Mesothelial cell of epicardium (in vitro differentiated cells): ENCODE measurements at places on chromosomes 3 and 15.

GRCh38 chr3:190537146-190537545 lies 23.3 kb downstream of the IL1RAP start:
- no peak for DNase-seq

DNA sequence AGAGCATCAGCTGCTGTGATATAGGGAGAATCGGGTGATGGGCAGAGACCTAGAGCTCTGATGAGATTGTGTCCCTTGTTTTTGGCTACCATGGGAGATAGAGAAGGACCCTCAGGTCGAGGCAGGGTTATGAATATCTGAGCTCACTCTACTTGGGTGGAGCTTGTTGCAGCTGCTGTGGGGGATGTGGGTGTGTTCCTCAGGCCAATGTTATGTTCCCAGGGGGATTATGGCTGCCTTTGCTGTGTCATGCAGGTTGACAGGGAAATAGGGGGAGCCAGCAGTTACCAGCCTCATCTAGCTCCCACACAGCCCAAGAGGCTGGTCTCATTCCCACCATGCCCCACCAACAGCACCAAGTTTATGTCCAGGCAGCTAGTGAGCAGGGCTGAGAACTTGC lies 131.5 kb downstream of the TRIM42 start:
- no peak for DNase-seq

DNA sequence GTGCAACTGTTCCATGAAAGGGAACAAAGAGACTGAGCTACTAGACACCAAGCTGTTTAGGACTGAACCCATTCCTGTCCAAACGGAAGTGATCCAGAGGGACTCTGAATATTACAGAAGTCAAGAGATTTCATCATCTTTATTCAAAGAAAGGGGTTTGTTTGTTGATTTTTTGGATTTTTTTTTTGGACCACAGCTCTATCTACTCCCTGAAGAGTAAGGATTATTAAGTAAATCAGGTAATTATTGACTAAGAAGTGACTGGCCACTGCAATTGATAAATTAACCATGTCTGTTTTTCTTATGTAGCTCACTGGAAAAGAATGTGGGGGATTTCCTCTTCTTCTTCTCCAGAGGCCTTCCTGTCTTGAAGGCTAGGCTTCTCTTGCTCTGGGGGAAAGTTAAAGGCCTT lies 146.6 kb upstream of the TPM1 start:
- DNase-seq = no peak

DNA sequence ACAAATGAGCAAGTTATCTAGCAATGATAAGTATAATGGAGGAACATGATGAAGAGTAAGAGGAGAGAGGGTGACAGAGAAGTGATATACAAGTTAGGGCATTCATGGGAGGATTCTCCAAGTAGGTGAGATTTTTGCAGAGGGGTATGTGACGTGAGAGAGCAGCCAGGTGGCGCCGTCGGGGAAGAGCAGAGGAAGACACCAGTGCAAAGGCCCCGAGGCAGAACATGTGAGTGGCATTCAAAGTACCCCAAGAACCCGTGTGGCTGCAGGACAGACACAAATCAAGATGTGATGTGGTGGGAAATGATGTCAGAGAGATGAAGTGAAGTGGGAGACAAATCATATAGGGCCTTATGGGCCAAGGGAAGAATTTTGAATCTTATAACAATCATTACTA lies 81.8 kb upstream of the GRM7 start:
- DNase-seq = no peak

GRCh38 chr3:148540851-148541250 lies 156.9 kb upstream of the AGTR1 start:
- DNase-seq = no peak

DNA sequence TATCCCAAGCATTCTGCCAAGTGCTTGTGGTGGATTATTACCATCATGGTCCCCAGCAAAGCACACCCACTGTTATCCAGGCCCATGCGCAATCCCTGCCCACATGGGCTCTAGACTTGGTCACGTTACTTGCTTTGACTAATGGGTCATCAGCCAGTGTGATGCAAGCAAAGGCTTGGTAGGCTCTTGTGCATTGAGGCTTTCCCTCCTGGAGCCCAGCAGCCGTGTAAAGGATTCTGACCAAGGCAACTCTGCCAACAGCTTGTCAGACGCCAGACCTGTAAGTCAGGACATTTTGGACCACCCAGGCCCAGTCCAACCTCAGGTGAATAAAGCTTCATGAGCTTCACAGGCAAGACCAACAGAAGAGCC lies 93.9 kb downstream of the ABHD5 start:
- no peak for DNase-seq

DNA sequence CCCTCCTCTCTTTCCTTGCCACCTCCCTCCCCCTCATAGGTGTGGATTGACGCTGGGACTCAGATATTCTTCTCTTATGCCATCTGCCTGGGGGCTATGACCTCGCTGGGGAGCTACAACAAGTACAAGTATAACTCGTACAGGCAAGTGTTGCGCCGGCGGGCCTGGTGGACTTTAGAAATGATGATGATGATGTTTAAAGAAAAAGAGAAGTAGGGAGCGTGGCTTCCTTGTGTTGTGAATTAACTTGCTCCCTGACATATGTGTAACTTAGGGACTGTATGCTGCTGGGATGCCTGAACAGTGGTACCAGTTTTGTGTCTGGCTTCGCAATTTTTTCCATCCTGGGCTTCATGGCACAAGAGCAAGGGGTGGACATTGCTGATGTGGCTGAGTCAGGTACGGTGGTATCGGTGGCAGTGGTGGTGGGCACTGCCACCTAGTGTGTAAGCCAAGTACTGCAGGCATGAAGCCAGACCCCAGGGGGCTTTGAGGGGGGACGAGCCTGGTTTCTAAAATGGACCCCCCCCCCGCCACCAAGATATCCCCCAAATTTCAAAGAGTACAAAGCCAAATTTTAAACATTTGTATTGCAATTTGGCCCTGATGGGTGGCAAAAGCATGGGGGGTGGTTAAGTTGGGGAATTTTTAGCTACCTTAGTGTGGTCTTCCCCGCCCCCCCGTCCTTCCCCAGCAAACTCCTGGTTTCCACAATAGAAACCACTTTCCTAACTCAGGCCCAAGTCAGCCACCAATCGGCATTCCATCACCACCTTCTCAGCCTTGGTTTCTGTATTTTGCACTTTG lies 65.6 kb downstream of the SLC6A6 start:
- DNase-seq = no peak

GRCh38 chr15:81562986-81563385 lies 189.0 kb upstream of the TMC3 start:
- no peak for DNase-seq

- DNase-seq = no peak
Observed at GRCh38 chr3:119177321-119177720, 3.9 kb downstream of the UPK1B start.

GRCh38 chr15:92928225-92928750 lies 28.2 kb downstream of the CHD2 start:
- DNase-seq = no peak

- no peak for DNase-seq
Observed at GRCh38 chr3:56851966-56852884, 50.5 kb upstream of the ARHGEF3 start.

DNA sequence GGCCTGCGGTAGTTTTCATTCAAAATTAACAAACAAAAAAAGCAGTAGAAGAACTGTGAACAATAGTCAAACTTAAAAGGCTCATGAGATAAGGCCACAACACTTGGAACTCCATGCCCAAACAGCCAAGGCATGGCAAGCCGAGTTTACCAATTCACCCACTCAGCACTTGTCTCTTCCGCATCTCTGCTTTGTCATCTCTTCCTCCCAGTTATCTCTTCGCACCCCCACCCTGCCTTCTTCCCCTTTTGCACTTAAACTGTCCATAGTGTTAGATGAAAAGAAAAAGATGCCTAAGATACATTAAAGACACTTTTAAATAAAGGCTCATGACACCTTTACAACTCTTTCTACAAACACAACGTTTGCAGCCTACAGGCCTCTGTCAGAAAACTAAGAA lies 11.1 kb downstream of the TLE3 start:
- no peak for DNase-seq

- no peak for DNase-seq
Observed at GRCh38 chr15:83559310-83559966, 94.5 kb upstream of the ADAMTSL3 start.

GRCh38 chr3:139533781-139534454 lies 5.6 kb downstream of the RBP1 start:
- DNase-seq = peak; percentile 46

GRCh38 chr3:190546881-190547510 lies 33.1 kb downstream of the IL1RAP start:
- DNase-seq = no peak

- no peak for DNase-seq
Observed at GRCh38 chr15:53384417-53384816, 375.0 kb downstream of the WDR72 start.

DNA sequence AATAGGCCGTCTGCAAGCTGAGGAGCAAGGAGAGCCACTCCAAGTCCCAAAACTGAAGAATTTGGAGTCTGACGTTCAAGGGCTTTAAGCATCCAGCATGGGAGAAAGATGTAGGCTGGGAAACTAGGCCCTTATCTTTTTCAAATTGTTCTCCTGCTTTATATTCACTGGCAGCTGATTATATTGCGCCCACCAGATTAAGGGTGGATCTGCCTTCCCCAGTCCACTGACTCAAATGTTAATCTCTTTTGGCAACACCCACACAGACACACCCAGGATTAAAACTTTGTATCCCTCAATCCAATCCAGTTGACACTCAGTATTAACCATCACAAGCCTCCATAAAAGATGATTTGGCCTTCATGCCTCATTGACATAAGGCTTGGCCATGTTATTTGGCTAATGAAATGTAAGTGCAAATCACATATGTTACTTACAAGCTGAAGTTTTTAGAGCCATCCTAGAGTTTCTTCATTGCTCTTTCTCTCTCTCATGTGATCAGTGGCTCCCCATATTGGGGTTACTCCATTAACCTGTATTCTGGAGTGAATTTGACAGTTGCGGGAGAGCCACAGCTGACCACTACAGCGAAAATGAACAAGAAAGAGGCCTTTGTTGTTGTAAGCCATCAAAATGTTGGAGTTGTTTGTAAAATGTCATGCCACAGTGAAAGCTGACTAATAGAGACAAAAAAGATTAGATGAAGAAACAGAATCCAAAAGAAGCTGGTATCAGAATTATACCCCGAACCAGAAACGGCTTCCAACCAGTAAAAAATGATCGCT lies 61.7 kb downstream of the GBE1 start:
- DNase-seq = no peak

DNA sequence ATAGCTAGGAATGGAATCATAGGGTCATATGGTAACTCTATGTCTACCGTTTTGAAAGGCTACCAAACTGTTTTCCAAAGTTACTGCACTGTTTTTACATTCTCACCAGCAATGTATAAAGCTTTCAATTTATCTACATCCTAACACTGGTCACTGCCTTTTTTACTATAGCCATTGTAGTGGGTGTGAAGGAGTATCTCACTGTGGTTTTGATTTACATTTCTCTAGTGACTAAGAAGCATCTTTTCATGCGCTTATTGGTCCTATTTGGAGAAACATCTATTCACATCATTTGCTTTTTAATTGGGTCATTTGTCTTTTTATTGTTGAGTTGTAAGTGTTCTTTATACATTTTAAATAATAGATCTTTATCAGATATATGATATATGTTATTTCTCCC lies 53.3 kb downstream of the PIK3R4 start:
- no peak for DNase-seq

DNA sequence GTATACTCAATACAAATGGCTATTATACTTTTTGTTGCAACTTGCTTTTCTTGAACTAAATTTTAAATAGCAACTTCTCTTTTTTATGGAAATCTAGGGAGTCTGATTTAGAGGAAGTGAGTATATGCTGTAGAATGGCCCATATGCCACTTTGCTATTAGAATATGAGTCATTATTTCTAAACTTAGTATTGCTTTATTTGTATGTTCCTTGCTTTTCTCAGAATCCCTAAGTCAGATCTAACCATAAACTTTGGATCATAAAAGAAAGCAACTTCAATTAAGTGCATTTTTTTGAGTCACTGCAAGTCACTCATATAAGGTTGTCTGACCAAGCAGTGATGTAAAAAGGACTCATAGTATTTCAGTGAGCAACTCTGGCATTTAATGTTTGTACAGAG lies 17.5 kb upstream of the SPTSSB start:
- no peak for DNase-seq

GRCh38 chr3:14261229-14261628 lies 82.6 kb downstream of the LSM3 start:
- DNase-seq = peak; percentile 91

DNA sequence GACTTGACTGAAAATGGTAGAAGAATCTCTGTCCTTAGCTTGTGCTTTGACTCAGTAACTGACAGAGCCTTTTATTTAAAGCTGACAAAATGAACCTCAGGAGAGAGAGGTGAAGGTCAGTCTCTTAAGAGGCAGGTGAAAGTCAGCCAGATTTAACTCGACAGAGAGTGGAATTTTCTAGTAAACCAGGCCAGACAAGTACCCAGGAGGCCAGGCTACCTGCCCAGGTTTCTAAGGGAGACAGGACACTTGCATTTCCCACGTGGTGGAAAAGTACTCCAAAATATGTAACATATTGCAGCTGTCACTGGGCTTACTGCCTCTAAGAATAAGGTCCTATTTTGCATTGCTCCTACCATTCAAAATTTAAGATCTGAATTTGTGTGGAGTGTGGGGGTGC lies 167.9 kb downstream of the FMN1 start:
- DNase-seq = no peak

DNA sequence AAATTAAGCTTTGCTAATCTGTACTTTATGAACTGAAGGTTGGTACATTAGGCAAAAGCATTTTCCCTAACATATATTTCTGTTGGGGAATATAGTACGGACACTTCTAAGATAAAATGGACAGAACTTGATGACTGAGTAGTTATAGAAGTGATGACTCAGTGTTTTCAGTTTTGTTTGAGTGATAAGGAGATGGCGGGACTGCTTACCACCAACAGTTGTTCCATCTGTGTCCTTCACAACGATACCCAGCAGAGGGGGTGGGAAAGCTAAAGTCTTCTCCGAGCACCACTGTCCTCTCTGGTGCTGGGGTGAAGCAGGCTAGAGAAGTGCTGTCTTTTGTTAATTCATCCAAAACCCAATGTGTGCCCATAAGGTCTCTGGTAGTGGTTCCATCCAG lies 195.8 kb downstream of the CD47 start:
- no peak for DNase-seq

GRCh38 chr3:32285891-32286290 lies 47.4 kb downstream of the CMTM8 start:
- no peak for DNase-seq

DNA sequence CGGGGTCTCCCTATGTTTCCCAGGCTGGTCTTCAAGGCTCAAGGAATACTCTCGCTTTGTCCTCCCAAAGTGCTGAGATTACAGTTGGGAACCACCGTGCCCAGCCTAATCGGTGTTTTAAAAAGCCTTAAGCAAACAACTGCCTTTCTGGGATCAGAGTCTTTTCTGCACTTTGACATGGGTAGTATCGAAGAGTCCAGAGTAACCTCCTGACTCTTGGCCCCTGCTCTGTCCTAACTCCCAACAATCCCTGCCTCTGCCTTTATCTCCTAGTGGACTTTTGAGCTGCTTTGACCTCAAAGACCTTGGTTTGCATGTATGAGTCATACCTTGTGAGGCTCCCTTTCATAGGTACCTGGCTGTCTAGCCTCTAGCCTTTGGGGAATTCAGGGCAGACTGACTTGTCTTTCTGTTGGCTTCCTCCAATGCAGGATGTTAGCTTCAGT lies 21.0 kb upstream of the HACD2 start:
- no peak for DNase-seq

- DNase-seq = no peak
Observed at GRCh38 chr15:63070681-63071129, 28.2 kb downstream of the TPM1 start.
